Stimulated activated CD4-positive, alpha-beta T cell treated with anti-CD3 and anti-CD28 coated beads, Interleukin-12 subunit alpha, Interleukin-12 subunit beta, amount 100 ng/mL, for 48 hours (primary cell): ENCODE measurements at places on chromosomes 2 and 18.

- DNase-seq: no peak
Measured at GRCh38 chr2:222352981-222353380, 54.2 kb upstream of the PAX3 start.

DNA sequence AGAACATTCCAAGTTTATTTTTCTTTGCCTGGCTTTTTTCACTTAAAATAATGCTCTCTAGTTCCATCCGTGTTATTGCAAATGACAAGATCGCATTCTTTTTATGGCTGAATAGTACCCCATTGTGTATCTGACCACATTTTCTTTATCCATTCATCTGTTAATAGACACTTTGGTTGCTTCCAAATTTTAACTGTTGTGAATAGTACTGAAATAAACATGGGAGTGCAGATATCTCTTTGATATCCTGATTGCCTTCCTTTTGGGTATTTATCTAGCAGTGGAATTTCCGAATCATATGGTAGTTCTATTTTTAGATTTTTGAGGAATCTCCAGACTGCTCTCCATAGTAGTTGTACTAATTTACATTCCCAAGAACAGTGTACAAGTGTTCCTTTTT is 230.5 kb downstream of the FIGN start:
- DNase-seq: no peak

DNA sequence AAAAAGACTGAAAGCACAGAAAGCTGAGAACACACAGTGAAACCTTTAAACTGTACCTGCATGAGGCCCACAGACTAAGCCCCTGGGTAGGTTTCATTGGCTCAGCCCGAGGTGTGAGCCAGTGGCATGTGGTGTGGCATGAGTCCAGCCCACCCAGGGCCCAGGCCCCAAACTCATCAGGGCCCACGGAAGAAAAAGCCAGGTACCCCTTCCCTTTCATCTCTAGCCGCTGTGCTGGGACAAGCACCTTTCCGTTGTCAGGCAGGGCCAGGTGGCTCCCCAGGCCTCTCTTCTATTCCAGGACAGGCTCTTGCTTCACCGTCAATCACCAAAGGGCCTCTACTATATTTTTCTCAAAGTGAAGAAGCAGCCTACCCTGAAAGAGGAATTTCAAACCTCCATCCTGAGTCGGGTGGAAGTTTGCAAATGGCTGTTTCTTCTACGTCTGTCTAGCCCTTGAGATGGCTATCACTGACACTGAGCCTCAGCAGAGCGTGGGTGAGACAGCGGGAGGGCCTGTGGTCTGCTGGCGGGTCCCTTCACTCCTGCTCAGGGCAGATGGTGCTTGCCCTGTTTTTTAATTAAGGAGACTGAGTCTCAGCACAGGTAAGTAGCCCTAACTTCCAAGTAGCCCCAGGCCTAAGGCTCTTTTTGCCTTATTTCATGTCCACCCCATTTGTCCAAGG is 8.6 kb downstream of the DNAJB2 start:
- no peak for DNase-seq

- DNase-seq: no peak
Measured at GRCh38 chr2:38037325-38037724, 38.6 kb downstream of the CYP1B1 start.

DNA sequence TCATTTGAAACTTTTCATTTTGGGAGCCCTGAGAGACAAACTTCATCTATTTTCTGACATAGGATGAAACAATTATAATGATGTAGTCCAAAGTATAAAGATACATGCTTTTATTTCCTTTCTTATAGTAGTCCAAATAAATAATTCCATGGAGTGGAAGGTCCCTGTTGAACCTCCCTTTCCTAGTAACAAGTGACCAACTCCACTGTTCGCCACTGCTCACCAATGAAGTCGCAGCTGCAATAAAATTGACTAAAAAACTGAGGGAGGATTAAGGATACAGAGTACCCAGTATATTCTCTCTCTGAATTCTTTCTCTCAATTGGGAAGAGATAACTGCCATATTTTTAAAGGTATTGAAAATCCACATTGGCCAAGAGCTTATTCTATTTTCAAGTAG is 14.1 kb downstream of the SERPINB7 start:
- no peak for DNase-seq

- no peak for DNase-seq
Measured at GRCh38 chr2:234752966-234753365, 198.9 kb upstream of the SH3BP4 start.

GRCh38 chr18:37476182-37476581 is 89.4 kb downstream of the CELF4 start:
- DNase-seq: no peak

DNA sequence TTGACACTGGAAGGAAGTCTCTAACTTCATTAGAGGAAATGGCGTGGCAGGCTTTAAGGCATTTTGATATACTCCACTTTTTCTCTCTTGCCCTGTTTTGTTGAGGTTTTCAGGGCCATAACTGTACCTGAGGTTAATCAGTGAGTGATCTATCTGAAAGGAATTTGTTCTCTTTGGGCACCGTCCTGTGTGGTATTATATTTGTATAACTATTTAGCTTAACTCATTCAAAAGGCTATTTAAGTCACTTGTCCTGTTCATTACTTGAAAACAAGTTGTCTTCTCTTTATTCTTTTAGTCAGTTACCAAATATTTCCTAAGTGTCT is 180.4 kb downstream of the NEDD4L start:
- no peak for DNase-seq

GRCh38 chr2:203246646-203247045 is 7.8 kb downstream of the CYP20A1 start:
- no peak for DNase-seq

GRCh38 chr2:102801098-102801718 is 39.4 kb downstream of the TMEM182 start:
- DNase-seq: no peak

GRCh38 chr2:130135692-130136541 is 6.9 kb upstream of the POTEF start:
- no peak for DNase-seq

DNA sequence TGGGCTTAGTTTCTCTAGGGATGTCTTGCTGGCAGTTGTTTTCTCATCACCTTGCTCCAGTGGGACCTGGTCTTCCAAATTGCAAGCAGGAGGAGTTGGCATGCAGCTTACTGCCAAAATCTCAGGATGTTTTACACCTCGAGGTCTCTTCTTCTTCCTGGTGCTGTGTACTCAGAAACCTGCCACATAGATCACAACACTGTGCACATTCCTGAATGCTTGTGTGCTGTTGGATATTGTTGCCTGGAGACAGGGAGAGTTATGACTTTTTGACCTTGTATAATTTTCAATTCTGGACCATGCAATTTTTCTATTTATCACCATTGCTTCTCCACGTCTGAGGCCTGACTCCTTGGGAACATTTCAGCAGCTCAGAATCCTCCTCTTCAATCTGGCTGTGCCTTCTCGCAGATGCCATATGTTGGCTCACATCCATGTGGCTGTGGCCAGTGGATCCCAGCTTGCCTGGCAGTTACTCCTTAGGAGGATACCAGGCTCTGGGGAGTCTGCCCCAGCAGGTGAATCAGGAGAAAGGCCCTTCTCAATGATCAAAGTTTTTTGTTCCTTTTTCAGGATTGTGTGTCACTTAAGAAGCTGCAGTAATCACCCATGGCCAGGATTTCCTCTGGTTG is 489.3 kb downstream of the TSN start:
- DNase-seq: no peak

GRCh38 chr2:234966340-234966739 is 14.5 kb downstream of the SH3BP4 start:
- no peak for DNase-seq

DNA sequence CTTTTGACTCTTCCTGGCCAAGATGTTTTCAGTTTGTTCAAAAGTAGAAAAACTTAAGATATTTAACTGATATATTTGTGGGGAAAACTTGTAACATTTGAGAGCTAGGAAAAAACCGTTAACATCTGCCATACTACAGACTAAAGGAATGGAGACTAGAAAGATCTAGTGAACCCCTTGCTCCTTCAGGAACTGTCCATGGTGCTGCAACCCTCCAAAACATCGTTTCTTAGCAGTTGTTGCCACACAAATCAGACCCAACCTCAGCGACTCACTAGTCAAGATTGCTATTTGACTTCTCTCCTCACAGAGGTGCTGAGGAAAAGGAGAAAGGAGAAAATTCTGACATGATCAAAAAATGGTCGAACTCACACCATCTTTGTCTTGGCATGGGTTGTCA is 393.8 kb upstream of the LYPD1 start:
- DNase-seq: no peak

GRCh38 chr2:175103191-175103590 is 64.8 kb downstream of the ATF2 start:
- DNase-seq: no peak

GRCh38 chr2:198518935-198519334 is 714.5 kb downstream of the PLCL1 start:
- no peak for DNase-seq

DNA sequence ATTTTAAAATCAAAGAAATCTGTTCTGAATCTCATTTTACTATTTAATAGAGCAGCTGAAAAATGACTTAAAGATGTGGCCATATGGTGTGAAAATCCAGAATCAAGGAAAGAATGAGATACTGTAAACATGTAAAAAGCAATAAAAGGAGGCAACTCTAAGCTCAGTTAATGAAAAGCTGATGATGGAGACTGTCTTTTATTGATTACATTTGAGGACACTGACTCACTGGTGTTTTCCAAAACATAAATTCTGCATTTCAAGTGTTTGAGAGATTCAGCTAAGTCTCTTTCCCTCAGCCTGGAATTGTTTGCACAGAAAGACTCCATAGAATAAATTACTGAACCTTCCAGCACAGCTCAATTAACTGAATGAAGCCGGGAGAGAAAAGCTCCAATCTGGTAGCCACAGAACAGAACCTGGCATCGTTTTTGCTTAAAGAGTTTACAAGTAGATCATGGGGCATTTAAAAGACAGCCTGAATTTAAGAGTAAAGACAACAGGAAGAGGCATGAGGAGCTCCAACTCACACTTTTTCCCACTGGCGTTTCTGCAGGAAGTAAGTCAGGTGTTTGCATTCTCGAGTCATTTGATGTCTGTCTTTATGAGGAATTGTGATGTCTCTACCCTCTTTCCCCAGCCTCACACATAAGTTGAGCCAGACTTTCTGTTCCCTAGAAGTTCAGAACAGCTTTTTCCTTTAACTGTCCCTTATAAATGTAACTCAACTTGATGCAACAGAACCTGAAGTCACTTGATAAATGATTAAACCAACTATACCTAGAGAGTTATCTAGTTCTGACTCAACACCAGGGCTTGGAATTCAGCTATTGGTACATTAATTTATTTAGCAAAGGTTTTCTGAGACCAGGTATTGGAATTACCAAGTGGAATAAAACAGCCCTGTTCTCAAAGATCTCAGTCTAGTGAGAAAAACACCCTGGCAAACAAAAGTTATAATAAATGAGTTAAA is 53.3 kb downstream of the FTCDNL1 start:
- no peak for DNase-seq

DNA sequence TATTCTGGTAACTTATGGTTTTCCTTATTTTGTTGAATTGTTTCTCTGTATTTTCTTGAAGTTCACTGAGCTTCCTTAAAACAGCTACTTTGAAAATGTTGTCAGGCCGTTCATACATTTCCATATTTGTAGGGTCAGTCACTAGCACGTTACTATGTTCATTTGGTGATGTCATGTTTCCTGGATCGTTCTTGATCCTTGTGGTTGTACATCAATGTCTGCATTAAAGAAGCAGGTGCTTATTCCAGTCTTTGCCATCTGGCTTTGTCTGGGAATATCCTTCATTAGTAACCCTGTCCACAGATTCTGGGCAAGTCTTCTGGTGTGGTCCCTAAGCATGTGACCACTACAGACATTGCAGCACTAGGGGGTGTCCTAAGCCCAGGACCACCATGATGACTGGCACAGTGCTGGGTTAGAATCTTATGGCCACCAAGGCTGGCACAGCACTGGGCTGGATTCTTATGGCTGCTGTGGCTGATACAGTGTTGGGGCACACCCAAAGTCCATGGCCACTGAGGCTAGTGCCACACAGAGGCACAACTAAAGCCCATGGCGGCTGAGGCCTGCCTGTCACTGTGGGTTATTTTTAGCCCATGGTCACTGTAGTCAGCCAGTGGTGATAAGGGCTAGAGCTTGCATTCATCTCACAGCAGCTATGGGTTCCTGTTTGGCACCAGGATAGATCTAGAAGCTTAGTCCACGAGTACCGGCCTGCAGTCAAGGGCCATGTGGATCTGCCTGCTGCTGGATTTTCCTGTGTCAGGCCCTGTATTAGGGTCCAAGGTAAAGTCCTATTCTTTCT is 13.2 kb downstream of the VWA3B start:
- DNase-seq: no peak

GRCh38 chr2:29309090-29310029 is 194.1 kb downstream of the CLIP4 start:
- peak; percentile 20 for DNase-seq

- no peak for DNase-seq
Measured at GRCh38 chr2:237791977-237792727, 6.4 kb upstream of the RBM44 start.

DNA sequence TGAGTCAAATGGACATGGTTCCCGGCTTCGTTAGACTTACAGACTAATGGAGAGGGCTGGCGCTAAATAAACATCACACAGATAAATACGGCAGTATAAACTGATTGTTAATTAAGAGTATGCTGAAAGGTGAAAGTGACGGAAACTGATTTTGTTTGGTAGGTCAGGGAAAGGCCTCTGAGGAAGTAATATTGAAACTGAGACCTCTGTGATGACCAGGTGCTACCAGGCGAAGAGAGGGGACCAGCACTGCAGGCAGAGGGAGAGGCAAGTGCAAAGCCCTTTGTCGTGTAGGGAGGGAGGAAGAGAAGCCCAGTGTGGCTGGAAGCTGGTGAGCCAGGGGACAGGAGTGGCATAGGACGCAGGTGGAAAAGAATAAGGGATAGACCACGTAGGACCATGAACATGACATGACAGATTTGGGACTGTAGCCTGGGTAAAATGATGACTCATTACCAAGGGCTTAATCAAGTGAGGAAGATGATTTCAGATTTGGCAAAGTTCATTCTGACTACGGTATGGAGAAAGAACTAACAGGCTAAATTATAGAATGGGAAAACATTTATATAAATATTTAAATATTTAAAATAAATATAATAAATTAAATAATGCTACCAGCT is 433.1 kb downstream of the NCKAP5 start:
- no peak for DNase-seq

- DNase-seq: no peak
Measured at GRCh38 chr2:104874230-104874629, 20.3 kb downstream of the POU3F3 start.

- peak; percentile 58 for DNase-seq
Measured at GRCh38 chr18:62249478-62250097, 62.5 kb downstream of the RELCH start.

DNA sequence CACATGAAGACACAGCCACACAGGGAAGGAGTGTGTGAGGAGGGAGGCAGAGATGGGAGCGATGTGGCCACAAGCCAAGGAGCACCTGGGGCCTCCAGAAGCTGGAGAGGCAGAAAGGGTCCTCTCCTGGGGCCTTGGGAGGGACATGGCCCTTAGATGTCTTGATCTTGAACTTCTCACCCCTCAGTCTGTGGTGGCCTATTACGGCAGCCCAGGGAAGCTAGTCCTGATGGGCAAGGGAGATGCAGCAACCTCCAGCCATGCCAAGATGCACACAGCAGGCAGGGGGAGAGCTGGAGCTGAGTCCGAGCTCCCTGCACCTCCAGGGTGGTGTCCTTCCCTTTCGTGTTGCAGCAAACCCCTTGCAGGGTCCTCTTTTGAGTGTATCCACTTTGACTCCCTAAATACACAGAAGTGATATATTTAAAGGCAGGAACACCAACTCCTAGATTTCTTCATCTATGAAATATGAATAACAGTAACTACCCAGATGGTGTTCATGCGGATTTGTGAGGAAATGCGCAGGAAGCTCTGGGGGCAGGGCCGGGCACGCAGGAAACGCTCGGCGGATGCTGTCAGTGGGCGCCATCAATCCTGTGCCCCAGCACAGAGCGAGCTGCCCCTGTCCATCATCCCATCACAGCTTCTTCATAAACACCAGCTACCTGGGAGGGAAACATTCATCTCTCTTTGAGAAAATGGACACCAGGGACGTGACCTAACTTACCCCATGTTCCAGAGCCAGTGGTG is 230.4 kb upstream of the MYT1L start:
- DNase-seq: no peak
